Activated CD4-positive, alpha-beta T cell treated with anti-CD3 and anti-CD28 coated beads, Interleukin-2, amount 10 ng/mL, durations not matched to agents 24 days and 14 days (primary cell): ENCODE measurements at places on chromosomes 6 and 20. TPM values are rescaled to one million over a fixed set of nuclear protein-coding genes. Genes with fewer than 3 reads are reported as not detected.

DNA sequence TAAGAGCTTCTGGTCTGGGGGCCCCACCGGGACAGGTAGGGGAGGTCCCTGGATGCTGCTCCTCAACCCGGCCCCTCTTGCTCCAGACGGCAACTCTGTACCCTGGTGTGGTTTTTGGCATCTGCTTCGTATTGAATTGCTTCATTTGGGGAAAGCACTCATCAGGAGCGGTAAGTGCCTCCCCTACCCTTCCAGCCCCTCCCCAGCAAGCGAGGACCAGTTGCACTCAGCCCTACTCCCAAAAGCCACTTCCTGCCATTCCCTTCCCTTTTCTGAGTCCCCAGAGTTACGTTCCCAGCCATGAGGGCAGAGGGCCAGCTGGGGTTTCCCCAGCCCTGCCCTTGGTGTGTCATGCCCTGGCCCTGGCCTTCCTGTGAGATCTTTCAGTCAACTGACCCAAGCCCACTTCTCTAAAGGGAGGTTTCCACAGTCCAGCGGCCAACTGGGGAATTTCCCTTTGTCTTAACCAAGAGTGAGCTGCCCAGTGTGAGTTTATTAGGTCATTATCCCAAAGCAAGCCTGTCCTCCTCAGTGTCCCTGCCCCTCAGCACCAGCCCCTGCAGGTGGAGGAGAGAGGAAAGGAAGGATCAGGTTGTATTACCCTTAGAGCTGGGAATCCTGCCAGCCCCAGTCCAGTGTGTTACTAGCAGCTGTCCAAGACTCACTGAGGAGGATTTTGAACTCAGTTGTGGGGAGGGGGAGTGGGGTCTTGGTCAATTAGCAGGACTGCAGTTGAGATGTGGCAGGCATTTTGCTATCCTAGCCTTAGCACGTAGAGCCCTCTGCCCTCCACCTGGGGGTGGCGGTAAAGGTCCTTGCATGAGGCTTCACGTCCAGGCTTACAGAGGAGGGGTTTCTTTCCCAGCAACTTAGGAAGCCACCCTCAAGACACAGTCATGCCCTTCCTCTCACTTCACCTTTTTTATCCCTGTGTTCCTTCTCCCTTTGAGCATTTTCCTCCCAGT is 45.8 kb downstream of the TM9SF4 start:
- DNase-seq, result peak; percentile 67

GRCh38 chr6:21438986-21439352 is 154.6 kb upstream of the SOX4 start:
- no peak for DNase-seq

- no peak for DNase-seq
These were observed 84.1 kb downstream of the CDK19 start for GRCh38 chr6:110731196-110731595.

HAO1 gene
- not detected in 2 replicates for total RNA-seq

- DNase-seq, result no peak
These were observed 88.4 kb downstream of the ID4 start for GRCh38 chr6:19925533-19925932.
